Stimulated activated CD8-positive, alpha-beta memory T cell treated with anti-CD3 and anti-CD28 coated beads, Interleukin-7, amount 100 ng/mL, for 1 hour (primary cell): ENCODE measurements at places on chromosomes 5 and 9.

DNA sequence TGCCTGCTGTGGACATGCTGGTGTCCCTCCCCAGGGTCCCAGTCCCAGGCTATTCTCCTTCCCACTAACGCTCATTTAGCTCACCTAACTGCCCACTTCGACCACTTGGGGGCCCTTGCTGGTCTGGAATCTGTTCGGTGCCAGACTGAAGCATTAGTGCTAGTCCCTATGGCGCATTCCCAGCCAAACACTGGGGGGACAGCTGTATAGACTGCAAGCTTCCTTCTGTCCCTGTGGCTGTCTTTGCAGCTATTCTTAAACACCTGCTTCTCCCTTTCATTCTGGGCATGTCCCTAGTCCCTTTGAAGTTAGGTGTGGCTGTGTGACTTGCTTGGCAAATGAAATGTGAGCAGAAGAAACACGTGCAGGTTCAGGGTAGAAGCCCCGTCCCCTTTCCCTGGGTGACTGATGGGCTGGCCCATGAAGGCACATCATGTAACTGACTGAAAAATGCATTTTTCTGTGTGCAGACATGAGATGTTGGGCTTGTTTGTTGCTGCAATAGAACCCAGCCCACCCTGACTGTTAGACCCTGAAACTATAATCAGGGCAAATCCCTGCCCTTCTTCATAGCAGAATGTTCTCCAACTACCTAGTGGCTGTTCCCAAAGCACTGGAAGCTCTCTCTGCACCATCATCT lies 134.4 kb downstream of the BARX1 start:
- no peak for DNase-seq

- DNase-seq = no peak
Observed at GRCh38 chr5:170405817-170406216, 16.6 kb upstream of the KCNMB1 start.

DNA sequence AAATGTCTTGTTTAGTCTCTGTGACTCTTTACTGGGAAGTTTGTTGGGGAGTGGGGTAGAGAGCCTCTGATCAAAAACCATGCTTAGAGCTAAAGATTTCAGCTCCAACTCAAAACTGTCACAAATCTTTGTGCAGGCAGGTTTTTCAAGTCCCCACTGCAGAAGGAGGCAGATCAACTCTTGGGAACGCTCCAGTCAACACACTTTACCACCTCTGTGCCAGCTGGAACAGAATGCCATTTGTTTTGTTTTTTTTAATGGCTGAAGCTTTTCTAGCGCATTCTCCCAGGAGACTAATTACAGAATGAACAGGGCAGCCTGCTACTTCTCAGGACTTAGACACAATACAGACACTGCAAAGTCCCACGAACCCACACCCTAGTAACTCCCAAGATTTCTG lies 17.9 kb upstream of the LHX6 start:
- no peak for DNase-seq

GRCh38 chr5:99398976-99399375 lies 470.2 kb upstream of the CHD1 start:
- DNase-seq = no peak

- DNase-seq = no peak
Observed at GRCh38 chr9:128735373-128735772, 11.4 kb upstream of the ZDHHC12 start.

GRCh38 chr5:130546211-130546610 lies 618.8 kb downstream of the HINT1 start:
- DNase-seq = no peak

DNA sequence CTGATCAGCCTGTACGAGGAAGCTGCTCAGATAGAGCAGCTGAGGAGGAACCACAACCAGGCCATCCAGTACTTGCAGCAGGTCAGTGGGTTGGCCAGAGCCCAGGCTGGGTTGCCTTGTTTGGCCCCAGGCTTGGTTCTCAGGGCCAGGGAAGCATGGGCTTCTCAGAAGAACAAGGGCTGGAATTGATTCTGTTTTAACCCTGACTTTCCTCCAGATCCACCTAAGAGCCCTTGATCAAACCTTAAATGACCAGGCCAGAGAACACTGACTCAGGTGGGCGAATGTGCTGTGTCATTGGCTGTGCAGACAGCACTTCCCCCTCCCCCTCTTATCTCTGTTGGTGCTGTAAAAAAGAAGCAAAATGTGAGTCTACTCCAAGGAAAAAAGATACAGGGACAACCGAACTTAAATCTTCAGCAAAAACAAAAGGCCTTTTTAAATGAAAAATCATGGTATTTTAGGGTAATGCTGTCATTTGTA lies 28.1 kb downstream of the TTC23L start:
- no peak for DNase-seq

- no peak for DNase-seq
Observed at GRCh38 chr5:158074992-158075769, 216.2 kb upstream of the CLINT1 start.

- DNase-seq = no peak
Observed at GRCh38 chr5:77168879-77169244, 41.6 kb upstream of the PDE8B start.

DNA sequence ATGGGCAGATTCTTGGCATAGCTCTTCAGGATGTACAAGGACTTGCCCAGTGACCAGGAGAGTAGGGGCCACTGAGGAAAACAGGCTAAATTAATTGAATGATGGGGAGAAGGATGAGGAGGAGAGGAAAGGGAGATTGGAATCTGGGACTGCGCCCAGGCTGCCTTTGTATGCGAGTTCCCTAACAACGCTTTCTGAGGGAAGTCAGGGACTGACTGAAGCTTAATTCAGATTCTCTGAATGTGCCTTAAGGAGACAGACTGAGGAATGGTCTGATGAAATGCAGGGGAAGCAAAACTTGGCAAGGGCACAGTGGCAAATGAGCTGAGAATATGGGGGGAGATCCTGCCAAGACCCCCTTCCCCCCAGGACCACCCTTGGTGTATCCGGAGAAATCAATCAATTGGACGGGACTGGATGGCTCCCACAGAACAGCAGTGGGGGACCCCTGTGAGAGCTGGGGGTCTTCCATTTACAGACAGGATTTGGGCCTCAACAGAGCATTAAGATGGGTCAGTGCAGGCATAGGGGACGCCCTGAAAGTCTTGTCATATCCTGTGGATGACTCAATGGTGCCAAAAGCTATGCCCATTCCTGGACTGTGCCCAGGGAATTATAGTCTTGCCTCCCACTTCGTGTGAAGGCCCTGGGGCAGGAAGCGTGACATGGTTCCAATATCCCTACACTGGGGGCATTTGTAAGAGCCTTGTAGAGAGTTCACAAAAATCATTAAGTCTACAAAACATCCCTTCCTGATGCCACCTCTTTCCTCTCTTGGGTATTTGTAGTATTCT lies 215.5 kb upstream of the TNC start:
- no peak for DNase-seq

DNA sequence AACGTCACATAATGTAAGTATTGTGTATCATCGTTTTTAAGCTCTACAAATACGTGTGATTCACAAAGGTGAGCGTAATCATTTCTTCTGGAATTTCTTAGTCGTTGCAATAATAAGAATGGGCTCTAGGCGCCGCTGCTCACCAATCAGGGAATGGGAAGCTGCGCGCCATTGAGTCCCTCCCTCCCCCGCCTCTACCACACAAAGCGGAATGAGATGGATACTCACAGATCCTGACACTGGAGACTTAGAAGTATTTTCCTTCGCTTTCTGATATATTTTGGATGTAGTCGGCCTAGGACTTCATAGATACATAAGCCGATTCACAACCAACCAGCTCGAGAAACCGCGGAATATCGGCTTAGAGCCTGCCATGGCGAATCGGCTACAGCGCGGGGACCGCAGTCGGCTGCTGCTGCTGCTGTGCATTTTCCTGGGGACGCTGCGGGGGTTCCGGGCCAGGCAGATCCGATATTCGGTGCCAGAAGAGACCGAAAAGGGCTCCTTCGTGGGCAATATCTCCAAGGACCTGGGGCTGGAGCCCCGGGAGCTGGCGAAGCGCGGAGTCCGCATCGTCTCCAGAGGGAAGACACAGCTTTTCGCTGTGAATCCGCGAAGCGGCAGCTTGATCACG lies at the start of gene PCDHGA11:
TSS of gene PCDHGA11 (plus strand) at position 197 of the 634 bp plus-strand sequence. CDS start at position 374, 177 bp downstream.
- no peak for DNase-seq

- DNase-seq = no peak
Observed at GRCh38 chr9:20863945-20864344, 167.5 kb downstream of the HACD4 start.

DNA sequence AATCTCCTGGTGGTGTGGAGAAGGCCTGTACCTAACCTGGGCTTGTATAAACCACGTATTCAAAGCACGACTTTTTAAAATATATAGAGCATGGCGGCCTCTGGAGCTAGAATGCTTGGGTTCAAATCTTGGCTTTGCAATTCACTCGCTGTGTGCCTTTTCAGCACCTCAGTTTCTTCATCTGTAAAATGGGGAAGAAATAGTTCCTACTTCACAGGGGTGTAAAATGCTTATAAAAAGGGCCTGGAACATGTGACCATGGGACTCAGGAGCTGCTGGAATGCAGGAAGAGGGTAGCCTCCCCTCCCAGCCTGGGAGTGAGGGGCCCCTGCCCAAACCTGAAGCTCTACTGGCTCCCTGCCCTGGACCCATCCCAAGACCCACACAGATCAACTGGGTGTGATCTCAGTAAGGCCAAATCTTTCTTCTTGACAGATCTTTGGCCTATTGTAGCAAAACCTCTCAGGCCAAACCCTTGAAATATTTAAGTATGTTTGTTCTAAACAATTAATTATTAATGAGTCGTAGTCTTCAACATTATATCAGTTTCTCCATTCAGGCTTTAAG lies 269.0 kb downstream of the ZSWIM6 start:
- no peak for DNase-seq

DNA sequence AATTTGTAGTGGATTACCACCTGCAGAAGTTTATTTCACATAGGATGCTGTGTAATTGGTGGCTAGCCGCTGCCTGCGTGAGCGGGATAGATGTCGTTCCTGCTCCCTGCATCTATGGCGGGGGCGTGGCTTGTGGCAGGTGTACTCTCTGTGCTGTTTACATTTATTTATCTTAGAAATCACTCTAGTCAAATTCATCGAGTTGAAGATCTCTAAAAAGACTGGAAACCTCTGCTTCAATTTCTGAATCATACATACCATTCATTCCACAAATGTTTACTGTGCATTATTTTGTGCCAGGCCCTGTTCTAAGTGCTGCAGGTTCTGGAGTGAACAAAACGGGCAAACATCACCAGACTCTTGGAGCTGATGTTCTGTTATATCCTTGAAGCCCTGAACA lies 11.9 kb downstream of the ROPN1L start:
- no peak for DNase-seq

DNA sequence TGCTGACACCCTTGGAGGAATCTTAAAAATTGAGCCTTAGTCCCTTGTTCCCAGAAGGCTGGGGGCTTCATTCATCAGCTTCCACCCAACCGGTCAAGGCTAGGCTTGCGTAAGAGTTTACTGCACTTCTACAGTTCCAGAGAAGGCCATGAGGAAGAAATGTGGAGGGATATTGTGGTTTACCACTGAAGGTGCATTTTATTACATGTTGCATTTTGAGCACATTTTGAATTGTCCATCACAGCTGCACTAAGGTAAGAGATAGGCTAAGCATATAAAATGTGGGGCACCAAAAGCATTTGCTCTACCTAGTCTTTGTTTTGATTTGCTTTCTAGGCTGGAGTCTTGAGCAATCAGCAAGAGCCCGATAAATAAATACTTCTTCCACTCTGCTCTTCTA lies 167.1 kb upstream of the PAPPA start:
- no peak for DNase-seq

GRCh38 chr5:134209477-134210245 lies 16.2 kb downstream of the PPP2CA start:
- DNase-seq = no peak

- no peak for DNase-seq
Observed at GRCh38 chr5:67902497-67902830, 313.1 kb upstream of the PIK3R1 start.

- no peak for DNase-seq
Observed at GRCh38 chr5:665956-666711, 27.0 kb downstream of the TPPP start.
